NAMALWA (cell line): ENCODE measurements at places on chromosomes 3 and 15.

- DNase-seq, result no peak
These were observed 2.4 kb downstream of the HTD2 start for GRCh38 chr3:58308728-58309127.

DNA sequence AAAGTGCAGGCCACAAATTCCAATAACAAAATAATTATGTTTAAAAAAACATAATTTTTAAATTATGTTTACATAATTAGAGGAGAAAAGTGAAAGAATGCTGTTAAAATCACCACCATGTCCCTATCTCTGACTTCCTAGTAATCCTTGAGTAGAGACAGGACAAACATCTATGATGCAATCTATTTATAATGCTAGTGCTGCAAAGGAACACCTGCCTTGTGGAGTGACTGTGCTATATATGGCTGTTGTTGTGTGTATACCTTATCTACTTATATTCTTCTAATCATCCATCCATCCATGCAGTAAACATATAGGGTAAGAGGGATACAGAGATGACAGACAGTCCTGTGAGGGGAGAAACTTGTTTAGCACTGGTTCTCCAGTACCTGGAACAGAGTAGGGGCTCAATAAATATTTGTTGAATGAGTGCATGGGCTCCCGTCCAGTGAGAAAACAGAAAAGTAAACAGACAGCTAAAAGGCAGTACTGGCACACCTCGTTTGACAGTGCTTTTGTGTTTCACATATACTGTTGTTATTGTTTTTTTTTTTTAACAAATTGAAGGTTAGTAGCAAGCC lies 229.3 kb upstream of the UBE2E1 start:
- DNase-seq, result peak; percentile 27

- DNase-seq, result peak; percentile 20
These were observed 760.1 kb upstream of the CFAP20DC start for GRCh38 chr3:59809710-59810444.

DNA sequence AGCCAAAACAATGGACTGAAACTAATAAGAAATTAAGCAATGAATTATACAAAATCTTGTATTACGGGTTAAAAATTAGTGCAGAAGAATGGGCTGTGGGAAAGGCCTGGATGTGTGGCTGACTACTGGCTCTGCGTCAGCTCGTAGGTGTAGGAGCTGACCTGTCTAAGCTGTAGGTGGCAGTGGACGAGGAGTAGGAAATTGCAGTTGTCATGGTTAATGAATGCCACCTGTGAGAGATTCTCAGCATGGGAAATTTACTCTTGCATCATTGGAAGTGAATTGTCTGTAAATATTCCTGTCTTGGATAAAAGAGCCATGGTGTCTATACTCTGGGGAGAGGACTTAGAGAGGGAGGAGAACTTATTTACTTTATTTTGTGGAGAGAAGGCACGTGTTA lies 23.4 kb downstream of the CHRNA7 start:
- DNase-seq, result no peak

DNA sequence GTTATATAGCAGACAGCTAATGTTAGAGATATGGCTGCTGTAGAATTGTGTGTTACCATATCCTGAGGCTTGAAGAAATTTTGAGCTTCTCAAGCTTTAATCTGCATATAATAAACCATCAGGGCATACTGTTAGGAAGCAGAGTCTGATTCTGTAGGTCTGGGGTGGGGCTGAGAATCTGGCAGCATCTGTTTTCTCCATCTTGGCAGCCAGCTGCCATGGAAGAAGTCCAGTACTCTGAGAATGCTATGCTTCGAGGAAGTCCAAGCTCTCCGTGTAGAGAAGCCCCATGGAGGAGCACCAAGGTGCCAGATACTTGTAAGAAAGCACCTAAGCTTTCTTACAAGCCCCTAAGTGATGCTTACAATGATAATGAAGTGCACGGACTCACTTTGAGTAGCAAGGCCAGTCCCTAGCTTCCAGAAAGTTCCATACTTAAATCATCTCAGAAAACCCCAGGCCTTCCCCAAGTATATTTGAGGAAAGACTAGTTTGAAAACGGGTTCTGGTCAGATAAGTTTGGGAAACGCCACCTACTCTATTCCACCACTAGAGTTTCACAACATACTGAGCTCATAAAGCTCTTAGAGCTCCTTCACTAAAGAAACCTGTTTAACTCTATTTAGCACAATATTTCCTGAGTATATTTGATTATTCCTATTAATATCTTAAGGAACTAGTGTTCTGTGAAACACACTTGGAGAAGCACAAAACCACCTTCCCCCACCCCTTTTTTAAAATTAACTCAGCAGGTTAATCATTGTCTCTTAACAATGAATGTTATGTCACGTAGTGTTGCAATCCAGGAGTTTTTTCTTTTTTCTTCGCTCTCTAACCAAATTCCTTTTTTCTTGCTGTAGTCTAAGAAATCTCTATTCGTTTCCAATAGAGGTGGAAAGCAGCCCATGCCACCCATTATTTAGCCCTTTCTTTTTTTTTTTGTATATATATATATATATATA lies 59.9 kb upstream of the RASGRP1 start:
- no peak for DNase-seq

DNA sequence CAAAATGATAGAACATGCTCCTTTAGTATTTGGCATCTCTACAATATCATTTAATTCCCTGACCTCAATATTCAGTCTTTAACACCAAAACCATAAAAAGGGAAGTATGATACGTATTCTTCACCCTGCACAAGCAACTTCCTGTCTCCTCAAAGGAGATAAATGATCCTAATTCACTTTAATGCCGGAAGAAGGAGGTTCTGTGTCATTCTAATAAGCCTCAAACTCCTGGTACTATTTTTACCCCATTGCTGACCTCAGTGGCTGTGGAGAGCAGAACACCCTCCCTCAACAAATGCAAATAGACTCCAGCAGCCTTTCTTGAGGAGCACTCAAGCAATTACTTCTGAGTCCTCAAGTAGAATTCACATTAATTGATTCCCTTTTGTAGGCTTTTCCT lies 173.3 kb downstream of the TMEM108 start:
- DNase-seq, result peak; percentile 94

- no peak for DNase-seq
These were observed 29.1 kb upstream of the MYRIP start for GRCh38 chr3:39780352-39780751.

GRCh38 chr3:56173601-56174000 lies 294.7 kb downstream of the ERC2 start:
- no peak for DNase-seq
